Fibroblast of skin of abdomen (primary cell): ENCODE measurements at places on chromosomes 7 and 10.

DNA sequence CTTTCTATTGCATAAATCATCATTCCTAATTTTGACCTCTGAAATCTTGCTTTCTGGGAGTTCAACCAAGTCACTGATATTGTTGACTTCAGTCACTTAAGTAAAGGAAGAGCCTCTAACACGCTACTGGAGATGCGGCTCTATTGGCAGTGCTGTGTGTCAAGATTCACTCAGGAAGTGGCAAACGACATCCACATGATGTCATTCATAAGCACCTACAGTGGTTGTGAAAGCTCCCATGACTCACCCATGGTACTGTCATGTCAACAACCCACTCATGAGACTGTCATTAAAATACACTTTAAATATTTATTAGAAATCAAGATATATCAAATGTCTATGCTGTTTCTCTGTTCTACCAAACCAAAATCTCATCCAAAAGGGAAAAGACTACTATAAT lies 52.5 kb upstream of the LHFPL3 start:
- no peak for DNase-seq

- peak; percentile 92 for DNase-seq
Measured at GRCh38 chr7:127776776-127777386, 124.9 kb downstream of the SND1 start.

DNA sequence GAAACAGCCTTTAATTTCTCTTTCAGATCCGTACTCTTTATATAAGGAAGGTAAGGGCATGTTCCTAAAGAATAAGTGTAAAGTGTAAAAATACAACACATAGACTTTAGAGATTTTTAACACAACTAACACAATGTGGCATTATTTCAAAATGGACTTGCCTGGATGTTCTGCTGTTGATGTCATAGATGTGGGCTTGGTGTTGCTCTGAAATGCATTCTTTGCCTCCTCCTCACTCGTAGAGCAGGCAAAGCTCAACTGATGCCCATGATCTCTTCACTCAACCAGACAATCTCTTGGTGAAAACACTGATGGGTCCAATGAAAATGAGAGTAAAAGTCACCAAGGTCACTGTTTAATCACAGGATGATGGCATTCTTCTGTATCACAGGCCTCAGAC lies 174.2 kb upstream of the TCERG1L start:
- DNase-seq: peak; percentile 45

GRCh38 chr10:59801171-59801570 lies 47.9 kb upstream of the MRLN start:
- no peak for DNase-seq

DNA sequence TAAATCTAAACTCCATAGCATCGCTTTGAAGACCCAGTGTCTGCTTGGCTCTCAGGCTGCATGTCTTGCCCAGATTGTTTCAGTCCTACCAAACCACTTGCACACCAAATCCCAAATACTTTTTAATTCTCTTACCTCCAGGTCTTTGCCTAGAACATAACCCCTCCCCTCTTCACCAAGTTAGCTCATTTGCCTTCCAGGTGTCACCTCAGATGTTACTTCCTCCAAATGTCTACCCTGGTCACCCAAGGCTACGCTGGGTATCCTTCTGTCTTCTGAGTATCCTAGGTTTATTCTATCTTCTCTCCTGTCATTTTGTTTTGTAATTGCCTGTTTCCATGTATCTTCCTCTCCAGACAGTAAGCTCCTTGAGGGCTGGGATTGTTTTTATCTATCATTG lies 11.1 kb downstream of the SLC25A28 start:
- DNase-seq: no peak

DNA sequence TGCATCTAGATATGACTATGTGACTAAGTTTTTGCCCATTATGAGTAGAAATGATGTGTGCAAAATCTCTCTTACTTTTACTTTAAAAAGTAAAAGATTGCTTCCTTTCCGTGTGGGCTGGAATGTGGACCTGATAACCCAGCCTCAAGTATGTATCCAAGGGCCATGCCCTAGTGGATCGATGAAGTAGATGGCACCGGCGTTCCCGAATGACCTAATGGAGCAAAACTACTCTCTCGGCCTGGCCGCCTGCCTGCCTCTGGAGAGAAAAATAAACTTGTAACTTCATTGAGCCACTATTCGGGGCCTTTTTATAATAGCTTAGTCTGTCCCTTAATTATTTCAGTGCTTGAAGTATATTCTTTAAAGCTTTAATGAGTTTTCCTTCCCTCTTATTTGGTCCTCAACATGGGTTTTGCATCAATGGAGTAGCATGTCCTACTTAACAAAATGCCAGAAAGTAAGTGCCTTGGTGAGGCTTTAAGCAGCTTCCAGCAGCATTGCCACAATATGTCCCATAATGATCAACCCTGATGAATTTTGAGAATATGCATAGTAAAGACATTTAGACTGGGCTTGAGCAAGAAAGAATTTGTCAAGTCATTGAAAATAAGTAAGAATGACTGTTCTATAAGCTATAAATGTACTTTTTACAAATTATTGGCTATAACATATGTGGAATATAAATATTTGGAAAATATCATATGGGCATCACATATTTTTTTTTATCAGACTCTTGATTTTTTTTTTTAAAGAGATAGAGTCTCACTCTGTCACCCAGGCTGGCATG lies 61.4 kb downstream of the PLXDC2 start:
- no peak for DNase-seq

DNA sequence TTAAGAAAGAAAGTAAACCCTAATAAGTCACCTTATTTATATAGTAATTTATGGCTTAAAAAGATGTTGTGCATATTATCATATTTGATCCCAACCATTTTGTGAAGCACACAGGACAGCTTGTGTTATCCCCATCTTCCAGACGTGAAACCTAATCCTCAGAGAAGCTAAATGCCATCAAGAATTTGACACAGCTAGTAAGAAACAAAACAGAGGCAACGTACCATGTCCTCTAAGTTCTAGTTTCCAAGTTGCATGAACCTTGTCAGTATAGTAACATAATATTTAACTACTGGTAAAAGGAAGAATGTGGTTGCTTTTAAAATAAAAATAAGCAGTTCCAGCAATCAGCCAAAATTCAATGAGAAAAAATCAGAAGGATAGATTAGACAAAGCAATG lies 41.5 kb downstream of the PTN start:
- DNase-seq: no peak

GRCh38 chr7:120995654-120996053 lies 7.1 kb downstream of the CPED1 start:
- DNase-seq: no peak

DNA sequence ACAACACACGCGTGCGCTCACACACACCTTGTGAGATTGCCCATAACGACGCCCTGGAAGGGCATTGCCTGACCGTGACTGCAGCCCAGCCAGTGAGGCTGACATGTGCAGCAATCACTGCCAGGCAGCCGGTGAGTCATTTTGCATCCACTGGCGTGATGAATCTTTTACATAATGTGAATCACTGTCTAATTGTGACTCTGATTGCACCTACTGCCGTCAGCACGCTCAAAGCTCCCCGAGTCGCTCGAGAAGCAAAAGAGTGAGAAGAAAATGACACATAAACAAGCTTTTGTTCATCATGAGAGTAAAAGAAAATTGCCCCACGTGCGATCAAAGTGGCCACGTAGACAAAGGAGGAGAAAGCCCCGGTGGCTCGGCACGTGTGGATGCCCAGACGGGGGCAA lies 117.4 kb upstream of the PFKP start:
- DNase-seq: peak; percentile 66

- DNase-seq: no peak
Measured at GRCh38 chr7:37558320-37559096, 109.8 kb upstream of the ELMO1 start.

GRCh38 chr10:109895848-109896247 lies 27.5 kb downstream of the XPNPEP1 start:
- DNase-seq: no peak

- DNase-seq: no peak
Measured at GRCh38 chr10:13376746-13377145, 28.7 kb upstream of the SEPHS1 start.

DNA sequence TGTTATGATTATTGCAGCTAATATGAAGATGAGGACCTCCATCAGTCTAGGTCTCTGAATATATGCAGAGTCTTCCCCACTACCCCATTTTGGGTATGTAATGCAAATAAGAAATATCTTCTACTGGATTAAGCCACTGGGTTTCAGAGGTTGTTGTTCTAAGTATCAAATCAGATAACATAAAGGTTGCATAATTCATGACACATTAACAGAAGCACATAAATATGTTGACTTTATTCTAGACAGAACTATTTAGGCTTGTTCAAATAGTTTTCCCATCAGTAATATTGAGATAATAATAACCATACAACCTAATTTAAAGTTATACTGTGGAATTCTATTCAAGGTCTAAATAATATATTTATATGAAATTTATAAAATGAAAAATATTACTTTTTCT lies 157.1 kb downstream of the ETV1 start:
- no peak for DNase-seq

DNA sequence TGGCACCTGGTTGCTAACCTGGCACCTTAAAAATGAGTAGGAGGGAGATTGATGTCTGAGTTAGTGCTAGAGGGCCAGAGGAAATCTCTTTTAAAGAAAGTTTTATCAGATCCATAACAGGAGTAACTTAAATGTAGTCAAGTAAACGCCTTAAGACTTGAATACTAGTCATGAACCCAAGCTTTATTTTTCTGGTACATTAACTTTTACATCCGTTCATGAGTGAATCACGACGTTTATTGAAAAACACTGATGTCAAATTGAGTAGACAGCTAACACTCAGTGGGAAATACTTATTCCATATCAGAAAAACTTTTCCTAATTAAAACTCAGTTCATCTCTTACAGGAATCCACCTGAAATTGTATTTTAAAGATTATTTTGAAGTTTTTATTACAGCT lies 6.9 kb upstream of the LAMB1 start:
- DNase-seq: no peak

DNA sequence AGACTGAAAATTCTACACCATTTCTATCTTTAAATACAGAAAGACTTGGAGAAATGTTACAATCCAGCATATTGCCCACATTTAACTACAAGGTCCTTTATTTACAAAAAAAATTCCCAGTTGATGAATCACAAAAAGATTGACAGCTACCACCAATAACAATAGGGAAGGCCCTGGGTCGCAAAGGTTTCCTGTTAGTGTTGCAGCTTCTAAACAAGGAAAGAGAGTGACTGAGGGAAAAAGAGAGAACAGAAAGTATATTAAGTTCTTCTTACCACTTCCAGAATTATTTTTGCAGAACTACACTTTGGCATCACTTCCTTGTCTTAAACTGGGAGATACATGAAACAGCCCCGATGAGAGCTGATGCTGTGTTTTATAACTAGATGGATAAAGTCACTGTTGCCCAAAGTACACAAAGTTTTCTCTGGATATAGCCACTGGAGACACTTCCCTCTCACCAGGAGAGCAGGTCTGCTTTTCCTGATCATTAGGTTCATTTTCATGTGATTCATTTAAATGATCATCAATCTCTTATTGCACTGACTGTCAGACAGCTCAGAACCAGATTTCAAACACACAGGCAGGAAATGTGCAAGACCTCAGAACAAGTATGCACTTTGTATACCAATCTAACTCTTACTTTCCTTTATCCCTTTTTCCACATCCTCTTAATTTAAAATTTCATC lies 57.0 kb downstream of the SHTN1 start:
- peak; percentile 34 for DNase-seq

DNA sequence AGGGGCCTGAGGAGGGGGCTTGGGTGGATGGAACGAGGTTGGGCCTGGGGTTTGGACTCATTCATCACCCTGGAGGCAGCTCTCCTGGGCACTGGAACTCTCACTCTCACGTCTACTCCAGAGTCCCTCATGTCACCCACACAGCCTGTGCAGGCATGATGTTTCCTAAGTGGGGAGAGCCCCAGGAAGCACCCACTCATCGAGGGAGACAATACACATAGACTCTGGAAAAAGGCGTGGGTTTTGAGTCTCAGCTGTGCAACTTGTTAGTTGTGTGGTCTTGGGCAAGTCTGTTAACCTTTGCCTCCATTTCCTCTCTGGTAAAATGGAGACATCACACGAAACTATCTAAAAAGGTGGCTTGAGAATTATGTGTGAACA lies 25.9 kb upstream of the RBM20 start:
- no peak for DNase-seq

- DNase-seq: no peak
Measured at GRCh38 chr10:49410365-49411074, 14.6 kb upstream of the DRGX start.

DNA sequence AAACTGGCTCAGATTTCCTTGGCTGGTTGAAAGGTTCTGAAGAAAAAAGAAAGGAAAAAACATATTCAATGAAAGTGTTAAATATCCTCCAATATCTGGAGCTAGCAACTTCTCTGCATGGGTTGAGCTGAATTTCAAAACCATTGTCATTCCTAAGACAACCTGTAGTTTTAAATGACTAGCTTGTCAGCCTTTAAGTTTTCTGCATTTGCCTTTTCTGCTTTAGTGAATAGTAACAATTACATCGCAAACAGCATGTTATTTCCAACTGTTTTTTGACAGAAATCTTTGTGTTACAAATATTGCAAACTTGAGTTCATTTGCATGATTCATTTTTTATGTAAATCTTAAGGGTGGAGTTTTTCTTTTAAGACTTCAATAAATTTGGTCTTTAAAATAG lies 852.3 kb upstream of the CELF2 start:
- no peak for DNase-seq

GRCh38 chr7:141557360-141557759 lies 6.2 kb downstream of the AGK start:
- DNase-seq: no peak

GRCh38 chr7:73613954-73614735 lies 10.2 kb downstream of the MLXIPL start:
- DNase-seq: no peak

- peak; percentile 50 for DNase-seq
Measured at GRCh38 chr10:5628451-5629302, 37.7 kb downstream of the ASB13 start.
